ENCODE measurements at places on chromosomes 5 and 9.

DNA sequence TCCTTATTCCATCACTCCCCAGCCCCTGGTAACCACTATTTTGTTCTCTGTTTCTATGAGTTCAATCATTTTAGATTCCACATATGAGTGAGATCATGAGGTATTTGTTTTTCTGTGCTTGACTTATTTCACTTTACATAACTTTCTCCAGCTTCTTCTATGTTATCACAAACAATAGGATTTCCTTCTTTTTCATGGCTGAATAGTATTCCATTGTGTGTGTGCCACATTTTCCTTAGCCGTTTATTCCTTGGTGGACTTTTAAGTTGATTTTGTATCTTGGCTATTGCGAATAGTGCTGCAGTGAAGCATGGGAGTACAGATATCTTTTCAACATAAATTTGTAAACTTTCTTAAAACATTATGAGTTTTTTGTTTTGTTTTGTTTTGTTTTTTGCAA lies 15.1 kb downstream of the SYK start:
- no peak for DNase-seq

DNA sequence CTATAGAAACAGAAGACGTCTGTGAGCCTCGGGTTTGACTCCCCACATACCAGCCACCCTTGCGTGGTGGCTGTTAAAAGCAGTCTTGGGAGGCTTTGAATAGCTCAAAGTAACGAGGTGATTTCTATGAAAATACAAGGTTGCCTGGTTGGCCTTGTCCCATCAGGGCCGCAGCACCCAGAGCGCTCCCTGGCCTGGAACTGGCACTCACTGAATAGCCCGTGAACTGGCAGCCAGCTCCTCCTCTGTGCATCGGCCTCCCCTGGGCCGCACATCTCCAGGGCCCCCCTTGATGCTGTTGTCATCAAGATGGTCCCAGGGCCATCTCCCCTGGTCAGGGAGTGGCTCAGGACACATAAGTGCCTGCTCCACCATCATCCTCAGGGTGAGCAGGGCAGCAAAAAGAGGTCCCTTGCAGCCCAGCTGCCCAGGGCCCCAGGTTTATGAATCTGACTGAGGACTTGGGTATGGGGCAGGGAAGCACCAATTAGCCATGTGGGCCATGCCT lies 144.6 kb upstream of the PPP1R26 start:
- no peak for DNase-seq

- no peak for DNase-seq
Observed at GRCh38 chr5:60010328-60010727, 116.8 kb upstream of the PDE4D start.

DNA sequence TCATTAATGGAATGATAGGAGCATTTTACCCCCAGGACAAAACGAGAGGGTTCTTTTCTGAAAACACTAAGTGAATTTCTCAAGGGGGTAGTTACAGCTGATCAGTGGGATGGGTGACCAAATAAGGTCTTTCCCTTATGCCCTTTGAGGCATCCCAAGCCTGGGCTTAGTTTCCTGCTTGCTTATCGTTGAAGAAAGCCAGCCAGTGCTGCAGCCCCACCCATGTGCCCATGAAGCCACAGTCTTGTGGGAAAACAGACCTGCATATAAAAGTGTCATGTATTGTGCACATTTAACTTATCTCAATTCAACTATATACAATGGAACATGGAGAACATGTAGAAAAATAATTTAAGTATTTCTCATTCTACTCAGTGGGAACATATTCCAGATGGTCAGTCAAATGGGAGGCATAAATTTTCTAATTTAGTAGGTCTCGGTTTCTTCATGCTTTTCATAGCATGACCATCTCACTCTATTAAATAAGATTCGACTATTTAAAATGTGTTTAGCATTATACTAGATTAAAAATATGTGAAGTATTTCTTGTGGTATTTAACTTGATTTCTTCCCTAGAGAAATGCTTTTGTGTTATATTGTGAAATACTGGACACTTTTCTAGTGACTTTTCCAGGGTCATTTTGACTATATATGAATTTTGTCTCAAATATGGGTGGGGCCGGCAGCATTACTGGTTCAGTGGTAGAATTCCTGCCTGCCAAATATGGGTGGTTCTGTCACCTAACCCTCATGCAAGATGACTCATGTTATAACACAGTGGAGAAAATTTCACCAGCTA lies 189.7 kb upstream of the SGCD start:
- no peak for DNase-seq

DNA sequence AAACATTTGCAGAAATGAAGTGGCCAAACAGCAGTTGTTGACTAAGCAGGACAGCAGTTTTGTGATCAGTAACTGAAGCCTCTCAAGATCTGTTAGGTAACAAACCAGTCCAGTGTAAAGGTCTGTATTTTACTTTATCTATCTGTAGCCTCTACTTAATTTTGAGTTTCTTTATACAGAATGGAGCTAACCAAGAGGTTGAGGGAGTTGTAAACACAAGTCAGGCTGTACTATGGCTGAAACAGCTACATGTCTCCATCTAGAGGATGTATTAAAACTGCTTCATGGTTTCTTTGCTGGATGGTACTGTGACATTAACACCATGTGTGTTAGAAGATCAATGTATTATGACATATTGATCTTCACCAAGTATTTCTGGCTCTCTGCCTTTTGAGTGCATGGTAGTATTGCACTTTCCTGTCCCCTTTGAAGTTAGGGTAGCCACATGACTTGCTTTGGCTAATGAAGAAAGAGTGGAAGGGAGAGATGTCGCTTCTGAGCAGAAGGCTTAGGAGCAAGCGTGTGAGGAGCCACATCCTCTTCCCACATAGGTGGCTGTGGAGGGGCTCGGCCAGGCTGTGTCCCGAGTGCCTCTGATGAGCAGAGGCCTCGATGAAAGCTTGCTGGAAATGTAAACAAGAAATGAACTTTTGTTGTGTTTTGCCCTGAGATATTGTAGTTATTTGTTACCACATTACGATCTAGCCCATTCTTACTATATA lies 105.6 kb upstream of the PCA3 start:
- no peak for DNase-seq

GRCh38 chr5:170746075-170746960 lies 37.2 kb upstream of the GABRP start:
- DNase-seq: no peak

All from GOT3 (cell line).